ENCODE measurements at places on chromosomes 2 and 18.

- peak; percentile 90 for DNase-seq
Observed at GRCh38 chr2:152222975-152223637, 47.5 kb upstream of the STAM2 start.

- DNase-seq = no peak
Observed at GRCh38 chr2:230873661-230874401, 9.1 kb downstream of the ITM2C start.

GRCh38 chr2:233973786-233974185 lies 56.6 kb downstream of the TRPM8 start:
- DNase-seq = peak; percentile 23

DNA sequence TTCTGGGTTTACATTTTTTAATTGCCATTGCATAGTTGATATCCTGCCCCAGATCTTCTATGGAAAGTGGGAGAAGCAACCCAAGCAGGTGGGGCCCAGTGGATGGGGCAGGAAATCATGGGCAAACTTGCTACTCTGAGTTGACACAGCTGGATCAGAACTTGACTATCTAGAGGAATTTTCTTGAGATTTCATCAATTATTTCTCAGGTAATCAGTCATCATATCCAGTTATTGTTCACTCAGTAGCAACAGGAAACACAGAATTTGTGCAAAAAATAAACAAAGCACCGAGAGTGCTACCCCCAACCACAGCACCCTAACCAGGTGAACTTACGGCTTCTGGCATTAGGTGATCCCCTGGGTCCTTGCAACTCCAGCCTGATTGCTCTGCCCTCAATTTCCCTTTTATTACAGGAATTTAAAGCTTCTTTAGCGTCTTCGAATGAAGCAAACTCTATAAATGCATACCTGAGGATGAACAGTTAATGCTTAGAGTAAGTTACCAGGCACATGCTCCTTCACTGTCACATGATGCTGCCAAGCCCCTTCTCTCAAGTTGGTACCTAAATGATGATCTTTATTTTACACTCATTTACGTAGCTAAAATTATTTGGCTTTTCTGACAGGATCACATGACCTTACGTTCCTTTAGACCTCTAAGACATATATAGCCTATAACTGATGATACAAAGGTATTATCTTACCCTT lies 7.8 kb downstream of the NCL start:
- no peak for DNase-seq

DNA sequence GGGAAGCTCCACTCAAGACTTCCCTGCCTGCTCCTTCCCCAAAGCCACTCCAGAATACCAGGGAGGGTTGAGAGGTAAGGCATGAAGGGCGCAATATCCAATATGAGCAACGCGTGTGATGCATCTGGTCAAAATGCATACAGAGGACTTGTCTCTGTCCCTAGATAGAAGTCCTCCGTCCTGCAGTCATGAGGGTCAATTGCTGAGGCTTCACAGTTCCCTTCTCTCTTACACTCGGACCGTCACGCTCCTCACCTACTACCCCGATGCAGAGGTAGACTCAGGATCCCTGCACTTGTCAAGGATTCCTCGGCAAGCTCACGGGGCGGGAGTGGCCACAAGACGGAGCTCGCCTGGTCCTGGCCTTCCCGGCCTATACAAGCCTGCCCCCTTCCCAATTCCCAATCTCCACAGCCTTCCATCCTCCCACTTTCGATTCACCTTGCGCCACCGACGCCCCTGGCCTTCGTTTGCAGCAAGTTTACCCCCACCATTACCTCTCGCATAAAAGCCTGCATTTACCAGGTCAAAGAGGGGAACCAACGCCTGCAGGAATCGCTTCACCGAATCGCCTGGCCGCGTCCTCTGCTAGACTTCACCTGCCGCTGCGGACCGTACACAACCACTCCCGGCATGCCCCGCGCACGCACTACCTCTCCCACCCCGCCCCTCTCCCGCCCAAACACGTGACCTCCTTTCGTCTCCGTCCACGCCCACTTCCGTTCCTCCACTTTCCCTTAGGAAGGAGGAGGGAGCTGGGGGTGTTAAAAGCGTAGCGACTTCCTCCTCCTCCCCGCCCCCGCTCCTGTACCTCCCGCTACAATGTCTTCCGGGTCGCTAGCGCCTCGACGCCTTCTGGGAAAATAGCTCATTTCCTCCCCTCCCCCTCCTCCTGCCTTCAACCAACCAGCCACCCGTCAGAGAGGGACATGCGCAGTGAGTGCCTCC lies at the start of gene ORC4:
ORC4 (minus strand) TSS at position 627 of the 948 bp plus-strand sequence. CDS start 44,779 bp downstream, outside the sequence.
- DNase-seq = peak; percentile 98

DNA sequence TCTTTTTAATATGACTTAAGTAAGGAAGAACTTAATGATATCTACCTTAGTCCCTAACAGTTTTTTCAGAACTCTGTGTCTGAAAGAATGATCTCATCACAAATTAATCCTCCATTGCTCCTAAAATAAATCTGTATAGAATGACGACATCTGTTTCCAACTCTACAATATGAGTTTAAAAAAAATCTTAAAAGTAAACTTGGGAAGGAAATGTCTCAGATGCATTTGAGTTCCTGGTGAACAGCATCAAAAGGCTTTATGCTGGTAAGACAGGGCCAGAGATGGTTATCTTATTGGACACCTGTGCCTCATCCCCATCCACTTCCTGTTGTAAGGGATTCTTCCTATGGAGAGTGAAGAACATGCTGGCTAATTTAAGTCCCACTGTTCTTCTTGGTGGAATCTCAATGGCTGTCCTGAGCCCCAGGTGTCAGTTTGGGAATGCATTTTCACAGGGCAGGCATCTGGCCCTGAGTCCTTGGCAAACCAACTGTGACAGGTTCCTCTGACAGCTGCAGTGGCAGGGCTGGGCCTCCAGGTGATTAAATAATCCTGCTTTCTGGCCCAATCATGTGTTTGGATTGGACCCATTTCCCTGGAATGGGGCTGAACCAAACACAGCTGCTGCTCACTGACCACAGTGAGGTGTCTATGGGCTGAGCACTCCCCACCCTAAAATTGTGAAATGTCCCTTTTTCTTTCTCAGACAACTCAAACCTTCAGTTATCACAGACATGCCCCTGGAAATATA lies 12.9 kb upstream of the NCKAP5 start:
- peak; percentile 54 for DNase-seq

DNA sequence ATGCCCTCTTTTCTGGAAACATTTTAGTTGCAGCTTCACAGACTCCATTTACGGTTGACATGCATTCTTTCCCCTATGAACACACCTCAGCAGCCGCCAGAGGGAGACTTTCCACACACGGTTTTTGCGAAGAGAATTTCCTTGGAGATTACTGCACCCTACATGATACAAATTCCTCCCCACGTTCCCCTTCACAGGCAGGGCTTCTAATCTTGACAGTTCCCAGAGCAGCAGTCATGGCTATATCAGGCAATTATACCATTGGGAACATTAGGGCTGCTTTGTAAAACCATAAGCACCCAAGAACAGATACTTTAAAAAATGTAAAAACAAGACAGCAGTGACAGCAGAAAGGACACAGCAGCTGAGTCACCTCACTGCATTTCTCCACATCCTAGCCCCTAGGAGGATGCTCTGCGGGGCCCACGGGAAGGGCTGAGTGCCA lies 253.8 kb downstream of the TGIF1 start:
- DNase-seq = peak; percentile 52

DNA sequence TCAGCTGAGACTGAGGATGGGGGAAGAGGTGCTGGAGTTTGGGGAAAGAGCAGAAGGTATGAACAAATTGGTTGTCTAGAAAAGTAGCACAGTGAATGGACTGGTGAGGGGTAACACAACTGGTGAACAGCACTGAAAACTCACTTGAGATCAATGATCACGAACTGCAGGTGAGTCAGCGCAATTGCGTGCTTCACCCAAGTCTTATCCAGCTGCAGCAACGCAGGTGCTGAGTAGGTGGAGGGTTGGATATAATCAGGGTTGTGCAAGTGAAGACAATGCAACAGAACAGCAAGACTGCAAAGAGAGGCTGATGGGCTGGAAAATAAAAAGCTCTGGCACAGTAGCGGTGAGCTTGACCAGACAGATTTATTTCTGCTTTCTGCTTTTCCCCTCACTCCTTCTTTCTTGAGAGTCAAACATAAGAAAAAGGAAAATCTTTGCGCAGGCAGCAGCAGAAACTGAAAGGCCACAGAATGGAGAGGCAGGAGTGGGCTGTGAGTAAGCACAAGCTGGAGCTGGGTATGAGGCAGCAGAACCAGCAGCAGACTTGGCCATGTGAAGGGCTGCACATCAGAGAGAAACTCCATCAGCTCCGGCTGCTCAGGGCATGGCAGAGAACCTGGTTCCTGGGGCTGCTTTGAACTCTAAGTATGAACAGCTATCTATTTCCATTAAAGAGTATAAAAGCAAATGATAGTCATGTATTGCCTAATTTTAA lies 99.4 kb upstream of the ARL5A start:
- DNase-seq = no peak

- peak; percentile 91 for DNase-seq
Observed at GRCh38 chr2:18987592-18988073, 370.8 kb downstream of the OSR1 start.

GRCh38 chr2:102895376-102895775 lies 133.5 kb downstream of the TMEM182 start:
- no peak for DNase-seq

DNA sequence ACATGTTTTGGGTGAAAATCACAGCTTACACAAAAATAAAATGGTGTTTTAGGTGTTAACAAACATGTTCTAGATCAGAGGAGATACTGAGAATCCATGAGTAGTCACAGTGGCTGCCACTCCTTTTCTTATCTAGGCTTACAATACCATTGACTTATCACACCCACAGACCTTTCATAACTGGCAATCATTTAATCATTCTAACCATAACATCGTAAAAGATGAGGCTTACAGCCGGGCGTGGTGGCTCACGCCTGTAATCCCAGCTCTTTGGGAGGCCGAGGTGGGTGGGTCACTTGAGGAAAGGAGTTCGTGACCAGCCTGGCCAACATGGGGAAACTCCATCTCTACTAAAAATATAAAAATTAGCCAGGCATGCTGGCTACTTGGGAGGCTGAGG lies 18.8 kb upstream of the SERPINB5 start:
- DNase-seq = no peak

DNA sequence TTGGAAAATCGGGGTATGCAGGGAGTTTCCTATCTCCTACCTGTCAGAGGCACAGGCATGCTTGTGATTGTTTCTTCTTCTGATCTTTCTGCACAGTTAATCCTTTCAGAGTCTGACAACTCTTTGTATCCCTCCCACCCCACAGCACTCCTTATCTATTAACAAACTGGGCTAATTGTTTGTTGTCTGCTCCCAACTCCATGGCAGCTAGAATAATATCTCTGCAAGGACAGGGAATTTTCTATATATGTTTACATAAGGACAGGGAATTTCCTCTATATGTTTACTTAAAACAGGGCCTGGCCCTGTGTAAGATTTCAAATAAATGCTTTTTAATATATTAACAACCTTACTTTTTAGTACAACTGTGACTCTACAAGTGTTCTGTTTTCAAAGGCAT lies 36.0 kb upstream of the VRK2 start:
- DNase-seq = no peak

DNA sequence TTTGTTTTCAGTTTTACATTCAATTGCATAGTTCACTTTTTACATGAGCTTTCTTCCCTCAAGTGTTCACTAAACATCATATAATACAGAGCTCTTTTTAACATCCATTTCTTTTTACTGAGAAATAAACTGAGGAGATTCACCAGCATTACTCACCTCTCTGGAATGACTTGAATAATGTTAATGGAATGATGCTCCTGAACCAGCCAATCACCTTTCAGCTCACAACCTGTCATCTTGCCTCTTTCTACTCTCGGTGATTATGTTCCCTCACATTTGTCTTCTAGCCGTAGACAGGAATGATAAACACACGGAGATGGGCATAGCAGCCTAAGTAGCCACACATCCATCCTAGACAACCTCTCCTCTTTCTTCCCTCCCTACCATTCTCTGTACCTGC lies 301.7 kb downstream of the PAX3 start:
- DNase-seq = peak; percentile 91

- peak; percentile 79 for DNase-seq
Observed at GRCh38 chr2:173964565-173965371, 405 bp downstream of the SP3 start.

GRCh38 chr2:174761837-174762236 lies 2.4 kb downstream of the CHRNA1 start:
- peak; percentile 54 for DNase-seq

GRCh38 chr2:73972846-73973245 lies 11.9 kb upstream of the TET3 start:
- DNase-seq = no peak

DNA sequence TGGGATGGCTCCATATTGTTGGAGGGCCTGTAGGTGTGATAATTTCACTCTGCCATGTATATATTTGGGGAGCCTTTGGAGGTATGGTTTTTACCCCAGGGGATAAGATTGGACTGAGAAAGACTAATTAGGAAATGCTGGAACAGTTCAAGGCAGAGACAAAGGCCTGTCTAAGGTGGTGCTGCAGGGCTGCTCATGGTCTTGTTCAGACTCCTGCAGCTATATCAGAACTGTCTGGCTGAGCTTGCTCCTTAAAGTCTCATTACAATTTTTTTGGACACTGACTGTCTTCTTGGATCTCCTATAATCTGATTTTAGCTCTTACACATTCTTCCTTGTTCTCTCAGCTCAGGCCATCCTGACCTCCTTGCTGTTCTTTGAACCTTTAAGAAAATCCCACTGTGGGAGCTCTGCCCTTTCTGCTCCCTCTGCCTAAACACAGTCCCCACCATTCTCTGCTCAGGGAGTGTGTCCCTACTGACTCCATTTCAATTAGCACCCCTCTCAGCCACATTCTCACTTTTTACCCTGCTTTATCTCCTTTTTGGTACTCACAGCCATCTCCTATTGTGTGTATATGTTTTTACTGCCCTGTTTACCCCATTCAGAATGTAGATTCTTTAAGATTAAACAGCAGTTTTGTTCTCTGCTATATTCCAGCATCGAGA lies 468.7 kb upstream of the FANCL start:
- DNase-seq = no peak

GRCh38 chr2:32516567-32516966 lies 111.3 kb upstream of the TTC27 start:
- no peak for DNase-seq

DNA sequence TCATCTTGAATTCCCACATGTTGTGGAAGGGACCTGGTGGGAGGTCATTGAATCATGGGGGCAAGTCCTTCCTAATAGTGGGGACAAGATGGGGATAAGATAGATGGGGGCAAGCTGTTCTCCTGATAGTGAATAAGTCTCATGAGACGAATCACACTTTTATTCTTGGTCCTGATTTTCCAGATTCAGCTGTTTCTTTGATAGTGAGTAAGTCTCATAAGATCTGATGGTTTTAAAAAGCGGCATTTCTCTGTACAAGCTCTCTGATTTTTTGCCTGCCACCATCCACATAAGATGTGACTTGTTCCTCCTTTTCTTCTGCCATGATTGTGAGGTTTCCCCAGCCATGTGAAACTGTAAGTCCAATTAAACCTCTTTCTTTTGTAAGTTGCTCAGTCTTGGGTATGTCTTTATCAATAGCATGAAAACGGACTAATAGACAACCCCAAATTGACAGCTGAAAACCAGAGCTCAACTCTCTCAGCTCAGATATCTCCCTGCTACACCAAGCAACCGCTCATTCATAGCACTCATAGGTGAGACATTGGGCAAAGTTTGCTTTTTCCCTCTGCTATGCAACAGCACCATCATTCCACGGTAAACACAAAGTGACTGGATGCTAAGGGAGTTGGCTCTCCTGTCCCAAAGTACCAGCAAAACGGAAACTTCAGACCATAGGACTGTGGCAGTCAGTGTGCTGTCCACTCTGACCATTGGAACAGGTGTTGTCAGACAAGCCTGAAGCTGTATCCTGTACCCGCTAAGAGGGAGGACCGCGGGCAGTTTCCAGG lies 44.9 kb upstream of the TBC1D8 start:
- DNase-seq = no peak

All from astrocyte (in vitro differentiated cells and primary cell).